ENCODE measurements at places on chromosomes 16 and 17.

GRCh38 chr17:40056379-40057015, 2.3 kb upstream of the MED24 start:
- no peak for DNase-seq

DNA sequence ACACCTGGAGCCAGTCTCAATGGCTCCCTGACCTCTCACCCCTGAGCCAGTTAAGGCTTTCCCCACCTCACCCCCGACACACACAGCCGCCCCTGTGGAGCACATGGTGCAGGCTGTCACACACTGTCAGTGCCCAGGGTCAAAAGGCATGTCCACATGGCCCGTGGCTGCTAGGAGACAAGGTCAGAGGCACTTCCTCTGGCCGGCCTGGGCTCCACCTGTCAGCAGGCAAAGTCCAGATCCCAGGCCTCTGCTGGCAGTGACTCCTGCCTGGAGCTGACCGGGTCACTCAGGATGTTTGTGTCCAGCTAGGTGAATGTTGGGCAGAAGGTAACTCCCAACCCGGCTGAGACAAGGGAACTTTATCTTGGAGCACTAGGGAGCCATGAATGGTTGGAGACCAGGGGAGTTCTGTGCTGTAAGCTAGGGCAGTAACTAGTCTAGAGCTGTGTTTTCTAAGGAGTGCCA, 6.0 kb downstream of the SREBF1 start:
- no peak for DNase-seq

GRCh38 chr16:78566397-78567073, 467.1 kb downstream of the WWOX start:
- no peak for DNase-seq

- peak; percentile 50 for DNase-seq
Observed at GRCh38 chr16:78363843-78364555, 264.5 kb downstream of the WWOX start.

- DNase-seq = no peak
Observed at GRCh38 chr17:61770752-61771533, 92.4 kb downstream of the BRIP1 start.

DNA sequence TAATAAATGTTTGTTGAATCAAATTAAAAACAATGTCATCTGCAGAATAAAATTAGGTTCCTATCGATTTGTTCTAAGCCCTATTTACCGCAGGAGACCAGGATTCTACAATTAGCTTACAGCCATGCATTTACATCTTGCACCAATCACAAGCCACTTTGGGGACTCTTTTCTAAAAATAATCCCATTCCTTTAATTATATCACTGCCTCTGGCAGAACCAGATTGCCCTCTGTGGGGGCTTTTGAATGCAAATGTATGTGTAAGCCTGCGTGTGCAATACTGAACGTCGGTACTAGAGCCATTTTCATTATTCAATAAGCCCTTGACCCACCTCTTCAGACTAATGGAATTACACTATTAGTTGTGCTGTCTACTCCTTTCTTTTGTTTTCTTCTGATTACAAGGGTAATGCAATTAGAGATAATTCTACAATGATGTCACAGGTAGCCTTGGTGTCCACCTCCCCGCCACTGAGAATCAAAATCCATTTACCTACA, 391.3 kb upstream of the XYLT1 start:
- DNase-seq = no peak

DNA sequence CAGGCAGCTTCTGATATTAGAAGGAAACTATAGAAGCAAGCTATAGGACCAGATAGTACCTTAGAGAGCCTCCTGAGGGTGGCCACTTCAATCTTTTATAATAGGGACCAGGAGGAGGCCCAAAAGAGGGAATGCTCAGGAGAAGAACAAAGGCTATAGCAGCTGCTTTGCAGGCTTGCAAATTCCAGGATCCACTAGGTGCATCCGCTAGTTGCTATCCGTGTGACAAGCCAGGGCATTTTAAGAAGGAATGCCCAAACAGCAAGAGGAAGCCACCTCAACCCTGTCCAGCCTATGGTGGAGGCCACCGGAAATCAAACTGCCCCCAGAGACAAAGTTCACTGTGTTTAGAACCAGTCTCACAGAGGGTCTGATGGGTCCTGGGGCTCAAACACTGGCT, 192.6 kb upstream of the KIF2B start:
- DNase-seq = peak; percentile 54

- no peak for DNase-seq
Observed at GRCh38 chr17:70352834-70353233, 183.5 kb downstream of the KCNJ2 start.

GRCh38 chr17:1560101-1560857, 2.3 kb downstream of the PITPNA start:
- DNase-seq = no peak

- no peak for DNase-seq
Observed at GRCh38 chr16:52453644-52454043, 93.3 kb downstream of the TOX3 start.

DNA sequence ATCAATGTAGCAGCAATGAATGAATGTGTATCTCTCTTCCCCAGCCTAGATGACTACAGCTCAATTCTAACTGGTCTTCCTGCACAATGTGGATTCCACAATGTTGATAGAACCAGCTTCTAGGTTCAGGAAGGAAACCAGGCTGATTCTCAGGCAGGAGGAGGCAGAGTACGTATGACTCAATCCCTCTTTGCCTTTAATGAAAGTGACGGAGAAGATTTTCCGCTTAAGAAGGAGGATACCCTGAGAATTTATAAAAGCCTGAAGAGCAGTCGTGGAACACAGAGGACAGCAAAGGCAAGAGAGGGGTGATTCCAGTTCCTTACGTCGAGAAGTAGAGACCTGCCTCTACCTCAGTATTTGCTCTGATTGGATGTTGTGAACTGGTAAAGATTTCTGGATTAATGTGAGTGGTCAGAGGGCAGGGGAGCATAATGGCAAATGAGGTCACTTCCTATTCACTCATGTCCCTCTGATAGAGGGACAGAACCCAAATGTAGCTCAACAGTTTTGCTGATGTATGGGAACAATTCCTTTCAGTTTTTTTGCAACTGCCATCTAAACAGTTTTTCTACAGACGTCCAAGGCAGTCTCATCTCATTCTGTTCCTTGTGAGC, 15.0 kb upstream of the SLC16A11 start:
- no peak for DNase-seq

DNA sequence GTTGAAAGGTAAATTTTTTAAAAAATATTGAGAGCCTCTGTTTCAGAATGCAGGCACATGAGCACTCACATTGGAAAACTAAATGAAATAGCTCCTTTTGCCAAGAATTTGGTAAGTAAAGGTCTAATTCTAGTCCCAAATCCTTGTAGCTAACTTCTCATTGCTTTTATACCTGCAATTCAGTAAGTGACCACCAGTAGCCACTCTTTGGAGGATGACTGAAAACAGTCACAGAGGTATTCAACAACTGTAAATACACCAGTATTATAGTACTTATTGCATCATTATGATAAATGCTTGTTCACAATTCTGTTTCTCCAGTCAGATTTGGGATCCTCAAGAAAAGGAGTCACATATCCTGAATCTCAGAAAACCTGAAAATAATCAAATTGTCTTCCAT, 562.4 kb upstream of the CDH11 start:
- peak; percentile 17 for DNase-seq

DNA sequence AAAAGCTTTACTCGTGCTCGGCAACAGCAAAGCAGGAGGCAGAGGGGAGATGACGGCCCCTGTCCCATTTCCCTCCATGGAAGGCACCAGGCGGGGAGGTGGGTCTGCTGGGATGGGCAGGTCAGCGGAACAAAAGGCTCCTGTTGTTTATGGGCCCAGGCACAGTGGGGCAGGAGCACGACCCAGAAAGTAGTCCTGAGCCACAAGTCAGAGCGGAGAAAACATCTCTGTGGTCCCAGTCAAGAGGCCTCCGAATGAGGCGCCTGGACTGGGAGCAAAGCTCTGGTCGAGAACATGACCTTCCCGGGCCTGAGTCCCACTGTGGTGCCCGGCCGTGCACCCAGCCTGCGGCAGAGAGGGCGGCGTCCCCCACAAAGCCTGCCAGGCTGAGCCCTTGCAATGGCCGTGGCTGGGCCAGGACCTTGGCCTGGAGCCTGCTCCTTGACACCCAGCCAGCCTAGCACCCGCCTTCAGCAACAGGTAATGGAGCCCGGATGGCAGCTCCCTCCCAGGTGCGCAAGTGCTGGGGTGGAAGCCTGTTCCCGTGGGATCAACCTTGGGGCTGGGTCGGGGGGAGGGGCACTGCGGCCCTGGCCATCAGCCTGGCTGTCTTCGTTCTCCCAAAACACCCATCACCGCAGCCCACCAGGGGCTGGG, 3.6 kb downstream of the RFNG start:
- DNase-seq = no peak

DNA sequence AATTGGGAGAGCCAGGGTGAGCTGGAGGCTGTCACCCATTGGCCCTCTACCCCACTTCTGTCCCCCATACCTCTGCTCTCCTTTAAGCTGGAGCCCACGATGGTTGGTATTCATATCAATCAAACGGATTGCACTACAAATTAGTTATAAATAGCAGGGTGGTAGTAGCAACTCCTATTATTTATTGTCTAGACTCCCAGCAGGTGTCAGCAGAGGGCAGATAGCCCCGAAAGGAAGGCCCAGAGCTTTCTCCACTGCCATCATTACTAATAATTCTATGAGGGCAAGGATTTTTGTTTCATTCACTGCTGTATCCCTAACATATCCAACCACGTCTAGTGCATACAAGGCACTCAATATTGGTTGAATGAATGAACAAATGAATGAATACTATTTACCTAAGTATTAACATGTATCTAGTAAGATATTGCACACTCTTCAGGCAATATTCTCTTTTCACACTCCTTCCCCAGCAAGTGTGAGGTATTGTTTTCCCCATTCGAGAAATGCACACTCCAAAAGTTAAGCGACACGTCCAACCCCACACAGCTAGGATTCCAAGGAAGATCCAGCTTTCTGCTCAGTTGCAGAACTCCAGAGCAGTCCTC, 6.3 kb downstream of the C17orf50 start:
- DNase-seq = no peak

GRCh38 chr17:55037828-55038227, 69.3 kb downstream of the STXBP4 start:
- DNase-seq = no peak

- no peak for DNase-seq
Observed at GRCh38 chr17:10162096-10162495, 36.3 kb downstream of the GAS7 start.

DNA sequence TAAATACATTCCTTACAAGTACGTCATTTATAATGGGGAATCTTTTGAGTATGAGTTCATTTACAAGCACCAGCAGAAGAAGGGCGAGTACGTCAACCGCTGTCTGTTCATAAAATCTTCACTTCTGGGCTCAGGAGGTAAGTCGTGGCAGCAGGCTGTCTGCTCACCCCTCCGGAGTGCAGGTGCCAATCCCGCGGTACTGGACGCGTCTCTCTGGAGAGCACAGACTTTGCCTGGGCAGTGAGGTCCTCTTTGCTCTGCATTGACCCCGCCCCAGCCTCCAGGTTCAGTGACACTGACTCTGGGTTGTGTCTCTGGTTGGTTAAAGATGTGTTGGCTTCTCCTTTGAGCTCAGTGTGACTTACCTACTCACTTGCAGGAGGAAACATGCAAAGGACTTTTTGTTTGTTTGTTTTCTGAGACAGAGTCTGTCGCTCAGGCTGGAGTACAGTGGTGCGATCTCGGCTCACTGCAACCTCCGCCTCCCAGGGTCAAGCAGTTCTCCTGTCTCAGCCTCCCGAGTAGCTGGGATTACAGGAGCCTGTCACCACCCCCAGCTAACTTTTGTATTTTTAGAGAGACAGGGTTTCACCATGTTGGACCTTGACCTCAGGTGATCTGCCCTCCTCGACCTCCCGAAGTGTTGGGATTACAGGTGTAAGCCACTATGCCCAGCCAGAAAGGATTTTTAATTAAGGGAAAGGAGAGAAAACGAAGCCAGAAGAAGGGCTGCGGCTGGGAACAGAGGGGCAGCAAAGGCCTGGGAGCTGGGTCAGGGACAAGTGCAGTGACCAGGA, 31.2 kb downstream of the RNF213 start:
- no peak for DNase-seq

DNA sequence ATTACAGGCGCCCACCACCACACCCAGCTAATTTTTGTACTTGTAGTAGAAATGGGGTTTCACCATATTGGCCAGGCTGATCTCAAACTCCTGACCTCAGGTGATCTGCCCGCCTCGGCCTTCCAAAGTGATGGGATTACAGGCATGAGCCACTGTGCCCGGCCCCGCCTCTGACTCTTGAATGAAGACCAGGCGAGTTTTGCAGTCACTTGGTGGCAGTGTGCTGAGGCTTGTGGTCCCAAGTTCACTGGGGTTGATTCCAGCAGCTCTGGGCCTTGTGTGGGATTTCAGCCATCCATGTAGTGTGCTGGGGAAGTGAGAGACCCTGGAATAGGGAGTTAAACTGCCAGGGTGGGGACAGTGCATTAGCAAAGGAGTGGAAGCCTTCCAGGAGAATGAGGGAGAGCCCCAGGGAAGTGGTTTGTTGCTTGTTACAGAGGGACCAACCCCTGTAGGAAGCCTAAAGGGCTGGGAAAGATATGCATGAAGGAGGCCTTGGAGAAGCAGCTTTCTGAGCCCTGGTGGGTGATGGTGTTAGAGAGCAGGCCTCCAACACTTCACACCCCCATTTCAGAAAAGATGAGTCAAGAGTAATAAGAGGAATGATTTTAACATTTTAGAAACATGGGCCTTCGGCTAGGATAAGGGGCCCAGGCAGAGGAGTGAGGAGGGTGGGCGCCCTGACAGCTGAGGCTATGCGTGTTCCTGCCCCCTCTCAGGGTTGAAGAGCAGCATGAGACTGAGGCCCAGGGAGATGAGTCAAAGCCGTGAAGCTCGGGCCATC, 14.5 kb downstream of the PSKH1 start:
- DNase-seq = no peak

DNA sequence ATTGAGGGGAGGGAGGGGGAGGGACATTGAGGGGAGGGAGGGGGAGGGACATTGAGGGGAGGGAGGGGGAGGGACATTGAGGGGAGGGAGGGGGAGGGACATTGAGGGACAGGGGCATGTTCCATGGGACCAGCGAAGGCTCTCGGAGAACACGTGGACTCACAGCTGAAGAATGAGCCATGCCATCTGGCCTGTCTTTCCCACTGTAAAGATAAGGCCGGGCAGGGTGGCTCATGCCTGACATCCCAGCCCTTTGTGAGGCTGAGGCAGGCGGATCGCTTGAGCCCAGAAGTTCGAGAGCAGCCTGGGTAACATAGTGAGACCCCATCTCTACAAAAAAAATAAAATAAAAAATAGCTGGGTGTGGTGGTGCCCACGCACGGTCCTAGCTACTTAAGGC, 32.5 kb downstream of the RPH3AL start:
- no peak for DNase-seq

DNA sequence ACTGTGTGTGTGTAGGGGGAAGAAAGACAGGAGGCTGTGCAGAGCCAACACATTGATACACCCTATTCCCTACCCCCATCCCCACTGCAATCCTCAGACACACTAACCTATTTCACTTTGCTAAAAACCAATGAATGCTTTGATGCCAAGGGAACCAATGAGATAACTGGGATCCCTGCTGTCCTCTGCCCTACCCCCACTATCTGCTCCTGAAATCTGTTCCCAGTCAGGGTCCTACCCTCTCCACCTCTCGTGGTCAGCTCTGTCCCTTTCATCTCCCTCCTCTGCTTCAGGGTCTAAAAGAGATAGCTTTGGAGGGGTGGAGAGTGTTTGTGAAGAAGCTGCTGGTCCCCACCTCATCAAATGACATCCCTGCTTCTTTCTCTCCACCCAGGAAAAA, 19.1 kb upstream of the SP6 start:
- peak; percentile 8 for DNase-seq

GRCh38 chr16:30028438-30029076, 2.5 kb downstream of the TLCD3B start:
- peak; percentile 80 for DNase-seq

Data from GM23338 (cell line).